ENCODE measurements at places on chromosomes 6 and 20.

DNA sequence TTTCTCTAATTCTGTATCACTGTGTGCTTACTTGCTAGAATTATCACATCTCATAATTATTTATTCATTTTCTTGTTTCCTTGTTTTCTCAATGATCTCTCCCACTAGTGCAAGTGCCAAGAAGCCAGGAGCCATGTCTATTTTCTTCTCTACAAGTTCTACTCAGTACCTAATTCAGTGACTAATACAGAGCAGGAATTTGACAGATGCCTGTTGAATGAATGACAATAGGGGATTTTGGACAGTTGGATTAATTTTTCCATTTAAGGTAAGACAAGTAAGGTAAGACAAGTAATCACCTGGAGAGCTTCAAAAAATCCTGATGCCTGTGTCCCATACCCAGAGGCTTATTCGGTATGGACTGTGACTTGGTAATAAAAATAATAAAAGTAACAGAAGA lies 81.0 kb downstream of the EDN1 start:
- no peak for DNase-seq

GRCh38 chr6:140062043-140063020 lies 687.9 kb upstream of the CITED2 start:
- no peak for DNase-seq

GRCh38 chr6:45688180-45688579 lies 310.4 kb upstream of the SUPT3H start:
- DNase-seq, result no peak

DNA sequence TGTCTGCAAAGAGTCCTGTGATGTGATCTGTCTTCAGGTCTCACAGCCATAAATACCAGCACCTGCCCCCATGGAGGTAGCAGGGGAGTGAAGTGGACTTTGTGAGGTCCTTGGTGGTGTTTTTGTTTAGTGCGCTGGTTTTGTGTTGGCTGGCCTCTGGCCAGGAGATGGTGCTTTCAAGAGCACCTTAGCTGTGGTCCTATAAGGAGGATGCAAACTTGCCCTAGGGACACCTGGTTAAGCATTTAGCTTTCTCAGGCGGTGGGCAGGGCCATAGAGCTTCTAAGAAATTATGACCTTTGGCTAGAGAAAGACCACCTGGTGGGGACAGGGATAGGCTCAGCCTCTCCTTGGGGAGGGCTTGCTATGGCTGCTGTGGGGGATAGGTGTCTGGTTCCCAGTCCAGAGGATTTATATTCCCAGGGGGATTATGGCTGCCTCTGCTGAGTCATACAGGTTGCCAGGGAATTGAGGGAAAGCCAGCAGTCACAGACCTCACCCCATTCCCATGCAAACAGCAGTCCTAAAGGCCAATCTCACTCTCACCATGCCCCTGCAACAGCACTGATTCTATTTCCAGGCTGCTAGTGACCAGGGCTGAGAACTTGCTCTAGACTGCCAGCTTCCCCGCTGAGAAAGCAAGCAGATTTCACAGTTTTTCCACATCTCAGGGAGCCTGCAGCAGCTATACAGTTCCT lies 259.3 kb downstream of the TFAP2B start:
- no peak for DNase-seq

GRCh38 chr6:128029826-128030225 lies 129.0 kb upstream of the THEMIS start:
- no peak for DNase-seq

DNA sequence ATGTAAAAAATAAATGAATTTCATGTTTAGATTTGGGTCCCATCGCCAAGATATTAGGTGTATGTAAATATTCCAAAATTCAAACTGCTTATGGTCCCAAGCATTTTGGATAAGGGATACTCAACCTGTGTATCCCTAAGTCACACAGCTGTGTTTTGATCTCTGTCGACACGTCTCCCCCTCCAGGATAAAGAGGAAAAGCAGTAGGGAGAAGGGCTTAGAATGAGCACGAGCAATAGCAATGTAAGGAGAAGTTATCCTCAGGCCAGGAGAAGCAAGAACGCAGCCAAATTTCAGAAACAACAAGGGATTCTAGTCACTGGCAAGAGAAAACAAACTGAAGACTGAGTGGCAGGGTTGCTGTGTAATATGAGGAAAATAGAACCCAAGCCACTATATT lies 181.2 kb downstream of the AIG1 start:
- DNase-seq, result no peak

GRCh38 chr6:2235777-2236495 lies 9.5 kb downstream of the GMDS start:
- DNase-seq, result no peak

GRCh38 chr20:34210271-34210670 lies 31.0 kb upstream of the ASIP start:
- no peak for DNase-seq

- no peak for DNase-seq
Measured at GRCh38 chr6:71206089-71206488, 82.5 kb upstream of the OGFRL1 start.

- no peak for DNase-seq
Measured at GRCh38 chr6:40585651-40586269, 1.4 kb downstream of the LRFN2 start.

- no peak for DNase-seq
Measured at GRCh38 chr20:64192406-64192805, 28.2 kb downstream of the MYT1 start.

DNA sequence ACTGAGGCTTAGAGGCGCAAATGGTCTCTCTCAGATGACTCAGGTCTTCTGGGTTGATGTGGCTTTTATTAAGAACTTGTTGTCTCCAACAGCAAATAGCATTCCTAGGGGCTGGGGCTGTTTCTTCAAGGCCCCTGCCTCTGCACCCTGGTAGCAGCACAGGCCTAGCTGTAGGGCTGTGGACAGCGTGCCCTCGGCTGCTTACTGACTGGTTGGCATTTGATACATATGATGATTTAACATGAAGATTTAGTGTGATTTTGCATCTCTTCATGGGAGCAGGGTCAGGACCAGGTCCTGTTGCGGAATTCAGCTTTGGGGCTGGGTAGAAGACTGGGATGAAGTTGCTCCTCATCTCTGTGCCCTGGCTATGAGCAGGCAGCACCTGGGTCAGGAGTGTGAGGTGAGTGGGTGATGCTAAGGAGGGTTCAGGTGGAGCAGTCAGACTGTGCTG lies 24.3 kb upstream of the IER3 start:
- DNase-seq, result no peak

DNA sequence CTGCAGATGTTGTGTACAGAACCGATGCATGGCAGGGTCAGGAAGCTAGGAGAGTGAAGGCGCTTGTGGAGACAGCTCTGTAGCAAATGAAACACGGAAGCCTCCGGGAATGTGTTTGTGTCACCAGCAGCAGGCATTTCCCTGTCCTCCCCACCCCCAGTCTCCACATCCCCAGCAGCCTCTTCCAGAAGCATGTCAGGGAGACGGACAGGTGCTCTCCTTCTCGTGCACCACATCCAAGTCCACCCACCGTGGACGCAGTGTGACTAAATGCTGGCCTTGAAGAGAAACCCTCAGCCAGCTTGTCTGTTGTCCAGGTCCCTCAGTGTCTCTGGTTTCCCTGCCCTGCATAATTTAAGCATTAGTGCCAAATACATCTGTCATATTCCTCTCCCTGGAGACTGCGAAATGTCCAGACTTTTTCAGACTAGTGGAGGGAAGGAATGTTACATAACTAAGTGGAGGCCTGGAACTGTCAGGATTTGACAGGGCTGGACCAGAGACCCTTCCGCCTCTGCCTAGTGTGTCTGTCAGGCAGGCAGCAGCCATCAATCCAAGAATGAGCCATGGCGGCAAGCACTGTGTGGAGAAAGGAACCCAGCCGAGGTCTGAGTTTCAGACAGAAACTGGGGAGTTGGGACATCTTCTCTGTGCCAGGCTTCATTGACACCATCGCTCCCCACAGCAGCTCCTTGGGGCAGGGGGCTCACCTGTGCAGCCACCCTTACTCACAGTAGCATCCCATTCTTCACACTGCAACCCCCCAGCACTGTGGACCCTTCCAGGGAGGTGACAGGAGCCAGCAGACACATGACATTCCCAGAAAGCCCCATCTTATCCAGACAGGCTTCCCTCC lies 26.6 kb upstream of the PI16 start:
- no peak for DNase-seq

DNA sequence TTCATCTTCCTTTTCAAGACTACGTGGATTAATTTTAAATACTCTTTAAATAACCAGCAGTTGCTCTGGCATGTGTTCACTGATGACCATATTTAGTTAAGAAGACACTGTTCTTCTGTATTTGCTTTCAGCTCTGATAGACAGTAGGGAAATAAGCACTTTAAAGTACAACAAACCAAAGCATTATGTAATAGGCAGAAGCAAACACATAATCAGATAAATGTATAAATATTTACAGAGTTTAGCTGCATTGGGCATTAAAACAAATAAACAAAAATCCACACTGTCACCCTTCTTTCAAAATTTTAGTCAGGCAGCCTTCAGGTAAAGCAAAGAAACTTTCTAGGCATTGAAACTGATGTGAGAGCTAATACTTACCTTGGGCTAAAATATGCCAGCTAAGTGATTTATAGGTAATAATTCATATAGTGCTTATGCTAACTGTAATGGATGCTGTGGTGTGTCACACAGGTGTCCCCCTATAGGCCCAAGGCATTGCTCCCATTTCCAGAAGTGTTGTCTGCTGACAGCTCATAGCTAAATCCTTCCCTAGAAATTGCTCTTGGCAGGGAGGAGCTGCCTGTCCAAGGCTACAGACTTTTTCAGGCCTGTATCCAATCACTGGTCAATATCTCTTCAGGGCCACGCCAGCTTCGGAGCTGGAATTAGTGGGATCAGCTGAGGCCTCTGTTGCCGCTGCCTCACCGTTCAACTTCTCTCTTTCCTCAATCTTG lies 111.5 kb upstream of the CITED2 start:
- no peak for DNase-seq

DNA sequence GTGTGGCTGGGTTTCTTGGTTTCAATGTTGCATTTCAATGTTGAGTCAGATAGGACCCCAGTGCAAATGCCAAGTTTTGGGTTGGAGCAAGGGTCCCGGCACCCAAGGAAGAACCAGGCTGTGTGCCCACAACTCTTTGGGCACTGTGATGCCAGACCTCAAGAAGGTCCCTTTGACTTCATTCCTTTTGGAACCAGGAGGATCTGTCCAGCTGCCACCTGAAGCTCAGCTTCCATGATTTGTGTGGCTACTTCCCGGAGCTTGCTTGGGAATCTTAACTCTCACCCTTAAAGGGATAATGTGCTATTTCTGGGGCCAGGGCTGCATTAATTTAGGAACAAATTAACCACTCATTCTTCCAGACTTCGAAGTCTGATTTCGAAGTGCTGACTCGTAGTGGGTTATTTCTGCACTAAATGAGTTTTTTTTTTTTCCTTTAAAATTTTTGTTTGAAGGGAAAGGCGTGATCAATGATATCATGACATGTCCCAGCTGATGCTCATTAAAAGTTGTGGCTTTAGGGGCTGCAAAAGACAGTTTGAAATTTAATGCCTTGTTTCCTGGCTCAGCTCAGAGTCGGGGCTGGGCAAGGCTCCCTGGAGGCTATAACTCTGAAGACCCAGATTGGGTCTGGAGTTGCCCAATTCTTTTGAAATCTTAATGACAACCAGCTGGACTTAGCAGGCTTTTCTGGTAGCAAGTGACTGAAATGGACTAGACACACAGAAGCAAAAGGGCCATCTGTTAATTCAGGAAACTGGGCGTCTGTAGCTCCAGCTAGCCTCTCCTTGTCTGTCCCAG lies 24.0 kb upstream of the PHACTR3 start:
- no peak for DNase-seq

- DNase-seq, result no peak
Measured at GRCh38 chr6:107965746-107966145, 7.7 kb upstream of the SEC63 start.

GRCh38 chr6:37990762-37991525 lies 171.4 kb downstream of the ZFAND3 start:
- DNase-seq, result no peak

GRCh38 chr20:31827059-31827458 lies 7.9 kb downstream of the MYLK2 start:
- no peak for DNase-seq

GRCh38 chr6:150417899-150418826 lies 49.4 kb downstream of the IYD start:
- DNase-seq, result peak; percentile 1

- no peak for DNase-seq
Measured at GRCh38 chr6:6002848-6003620, 3.7 kb downstream of the NRN1 start.

DNA sequence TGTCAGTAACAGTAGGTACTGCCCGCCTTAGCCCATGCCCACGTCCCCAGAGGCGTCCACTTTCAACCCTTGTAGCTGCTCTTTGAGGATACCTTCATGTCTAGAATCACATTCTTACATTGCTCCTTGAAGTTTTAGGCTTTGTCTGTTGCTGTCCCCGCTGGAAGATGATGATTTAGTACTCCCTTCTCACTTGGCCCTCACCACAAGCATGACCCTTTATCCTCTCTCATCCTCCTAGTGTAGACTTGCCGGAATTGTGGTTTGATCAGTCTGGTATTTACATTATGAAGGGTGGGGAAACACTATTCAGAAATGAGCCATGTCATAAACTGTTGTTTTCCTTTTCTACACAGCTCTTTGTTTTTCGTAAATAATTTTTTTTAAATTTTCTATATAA lies 87.4 kb downstream of the ARID1B start:
- no peak for DNase-seq

- DNase-seq, result no peak
Measured at GRCh38 chr20:18007534-18008292, 38.9 kb downstream of the MGME1 start.

All from stimulated activated CD8-positive, alpha-beta memory T cell treated with anti-CD3 and anti-CD28 coated beads, Interleukin-2, amount 100 ng/mL, for 48 hours (primary cell).